Endothelial cell of umbilical vein (primary cell): ENCODE measurements at places on chromosomes 12 and 14. TPM values are rescaled to one million over a fixed set of nuclear protein-coding genes. Genes with fewer than 3 reads are reported as not detected.

Gene SIRT4
- 1.2 and 1.4 TPM in 2 replicates for total RNA-seq

Gene SLC6A13
- total RNA-seq, result not detected in 2 replicates

Gene SOAT2
- total RNA-seq, result not detected in 2 replicates

Gene MANSC4
- 0.65 TPM in 1 of 2 replicates, not detected in the other for total RNA-seq
